ENCODE measurements at places on chromosomes 4 and X. TPM values are rescaled to one million over a fixed set of nuclear protein-coding genes. Genes with fewer than 3 reads are reported as not detected.

The SHOX gene
- not detected for total RNA-seq

The MAGEC1 gene
- not detected for total RNA-seq

The SSX2B gene
- total RNA-seq, result not detected

The NAP1L2 gene
- 1.0 TPM for total RNA-seq

The CCDC160 gene
- not detected for total RNA-seq

The CXorf38 gene
- 12.4 TPM for total RNA-seq

The TSPAN7 gene
- 5.2 TPM for total RNA-seq

The GPR50 gene
- total RNA-seq, result not detected

The SLC9B2 gene
- 22.0 TPM for total RNA-seq

The SUPT20HL1 gene
- not detected for total RNA-seq

The IL15 gene
- 3.1 TPM for total RNA-seq

The MTTP gene
- total RNA-seq, result not detected

The TLR8 gene
- not detected for total RNA-seq

The EFHC2 gene
- not detected for total RNA-seq

The CENPVL1 gene
- not detected for total RNA-seq

The ELMOD2 gene
- 20.5 TPM for total RNA-seq

- no peak for DNase-seq
Measured at GRCh38 chr4:140928880-140929279, 172.7 kb upstream of the TBC1D9 start.

- no peak for DNase-seq
Measured at GRCh38 chr4:102343964-102344519, 1.2 kb downstream of the SLC39A8 start.

DNA sequence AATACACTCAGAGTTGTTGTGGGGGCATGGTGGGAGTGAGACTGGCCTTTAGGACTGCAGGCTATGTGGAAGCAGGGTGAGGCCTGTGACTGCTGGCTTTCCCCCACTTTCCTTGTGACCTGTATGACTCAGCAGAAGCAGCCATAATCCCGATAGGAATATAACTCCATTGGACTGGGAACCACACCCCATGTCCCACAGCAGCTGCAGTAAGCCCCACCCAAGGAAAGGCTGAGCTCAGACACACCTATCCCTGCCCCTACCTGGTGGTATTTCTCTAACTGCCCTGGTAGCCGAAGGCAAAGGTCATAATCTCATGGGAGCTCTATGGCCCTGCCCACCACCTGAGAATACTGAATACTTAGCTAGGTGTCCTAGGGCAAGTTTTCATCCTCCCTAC is 169.3 kb downstream of the GC start:
- no peak for DNase-seq

DNA sequence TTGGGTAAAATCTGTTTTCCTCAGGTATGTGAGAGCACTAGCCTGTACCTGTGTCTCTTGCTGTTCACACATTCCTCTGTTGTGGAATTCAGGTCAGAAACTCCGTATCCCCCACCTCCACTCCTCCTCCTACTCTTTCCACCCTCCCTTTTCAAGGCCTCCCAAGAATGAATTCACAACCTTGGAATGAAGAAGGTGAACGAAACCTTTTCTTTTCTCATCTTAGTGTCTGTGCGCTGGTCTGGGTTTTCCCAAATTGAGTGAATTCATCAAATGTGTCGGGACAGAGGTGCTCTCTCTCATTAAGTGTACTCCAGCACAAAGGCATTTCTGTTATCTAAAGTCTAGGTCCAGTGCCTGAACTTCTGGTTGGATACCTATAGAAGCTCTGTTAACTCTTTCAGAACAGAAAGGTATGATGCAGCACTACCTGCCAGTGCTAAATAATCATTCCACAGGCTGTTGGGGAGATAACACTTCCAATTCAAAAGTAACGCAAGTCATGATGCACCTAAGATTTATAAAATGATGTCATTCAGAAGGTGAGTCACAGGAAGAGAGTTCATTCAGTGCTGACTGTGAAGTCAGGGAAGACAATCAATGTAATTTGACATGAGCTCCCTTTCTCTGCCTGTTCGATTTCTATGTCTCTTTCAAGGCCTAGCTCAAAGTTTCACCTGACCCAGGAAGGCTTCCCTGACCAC is 41.9 kb downstream of the COL4A6 start:
- peak; percentile 42 for DNase-seq

GRCh38 chrX:109310031-109310430 is 171.9 kb downstream of the GUCY2F start:
- no peak for DNase-seq

DNA sequence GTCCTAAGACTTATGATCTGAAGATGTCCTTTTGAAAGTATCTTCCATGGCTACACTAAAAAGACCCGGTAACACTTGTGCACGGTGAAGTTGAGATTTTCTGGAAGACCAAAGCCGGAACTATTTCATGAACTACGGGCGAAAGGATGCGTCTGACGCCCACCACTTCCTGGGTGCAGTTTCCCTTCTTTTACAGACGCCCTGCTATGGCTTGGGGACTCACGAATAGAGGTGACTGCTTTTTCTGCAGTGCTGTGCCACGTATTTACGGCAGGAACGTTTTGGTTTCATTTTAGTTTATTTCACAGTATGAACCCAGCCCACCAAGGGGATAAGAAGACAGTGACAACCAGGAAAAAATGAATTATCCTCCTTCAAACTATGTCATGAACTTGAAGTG is 180.4 kb downstream of the AFAP1 start:
- DNase-seq, result no peak

GRCh38 chrX:129876771-129877305 is 29.1 kb upstream of the UTP14A start:
- DNase-seq, result peak; percentile 48

DNA sequence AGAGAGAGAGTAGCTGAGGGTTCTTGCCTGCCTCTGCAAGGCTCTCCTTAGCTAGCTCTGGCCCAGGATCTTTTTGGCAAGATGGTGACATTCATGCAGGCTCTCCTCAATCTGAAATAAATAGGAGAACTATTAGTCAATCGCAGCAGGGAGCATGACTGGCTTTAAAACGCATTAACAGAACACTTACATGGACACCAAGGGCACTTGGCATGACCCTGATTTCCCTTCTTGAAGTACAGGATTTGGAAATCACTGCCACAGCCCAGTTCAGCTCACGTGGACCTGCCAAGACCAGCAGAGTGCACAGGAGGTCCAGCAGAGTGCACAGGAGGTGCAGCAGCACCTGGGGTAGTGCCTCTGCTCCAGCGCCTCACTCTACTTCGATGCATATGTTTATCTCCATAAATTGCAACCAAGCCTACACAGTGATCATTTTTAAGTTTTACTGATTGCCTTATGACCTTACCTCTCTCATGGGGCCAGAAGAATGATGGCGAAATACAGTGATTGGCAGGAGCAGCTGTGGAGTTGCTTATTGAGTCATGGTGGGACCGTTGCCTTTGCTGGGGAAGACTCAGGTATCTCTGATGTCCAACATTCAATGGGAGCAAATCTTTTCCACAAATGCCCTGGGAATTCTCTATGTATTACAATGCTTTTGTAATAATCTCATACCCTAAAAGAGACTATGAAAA is 122.4 kb downstream of the SYNPO2 start:
- no peak for DNase-seq

DNA sequence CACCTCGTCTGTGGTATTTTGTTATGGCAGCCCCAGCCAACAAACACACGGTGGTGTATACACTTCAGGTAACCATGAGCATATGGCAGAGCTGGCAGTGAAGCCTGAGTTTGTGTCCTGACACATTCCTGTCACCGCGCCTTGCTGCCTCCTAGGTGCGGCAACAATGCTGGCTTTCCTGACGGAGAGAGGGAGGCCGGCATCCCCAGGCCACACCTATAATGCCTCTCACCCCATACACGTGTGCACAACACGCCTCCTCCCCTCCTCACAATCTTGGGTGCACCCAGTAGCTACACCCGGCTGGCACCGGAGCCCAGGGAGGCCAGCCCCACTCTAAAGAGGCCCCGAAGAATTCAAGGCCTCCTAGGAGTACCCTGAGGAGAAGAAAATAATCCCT is 158.5 kb downstream of the NSUN7 start:
- DNase-seq, result no peak

DNA sequence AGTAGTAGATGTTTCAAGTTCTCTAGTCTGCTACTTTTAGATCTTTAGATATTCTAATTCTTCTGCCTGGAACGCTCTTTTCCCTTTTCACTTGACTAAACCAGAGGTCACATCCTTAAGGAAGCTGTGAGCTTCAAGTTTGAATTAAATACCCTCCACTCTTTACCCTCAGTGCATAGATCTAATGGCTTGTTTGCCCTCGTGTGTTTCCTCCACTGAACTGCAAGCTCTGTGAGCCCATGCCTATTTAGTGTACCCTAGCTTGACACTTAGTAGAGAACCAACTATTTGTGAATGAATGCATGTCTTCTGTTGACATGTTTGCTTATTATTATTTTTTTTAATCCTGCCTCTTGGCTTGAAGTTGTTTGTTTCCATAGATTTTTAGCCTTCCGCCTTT is 138.3 kb downstream of the PDE5A start:
- peak; percentile 72 for DNase-seq

GRCh38 chr4:89226665-89227574 is 80.7 kb downstream of the GPRIN3 start:
- DNase-seq, result peak; percentile 79

DNA sequence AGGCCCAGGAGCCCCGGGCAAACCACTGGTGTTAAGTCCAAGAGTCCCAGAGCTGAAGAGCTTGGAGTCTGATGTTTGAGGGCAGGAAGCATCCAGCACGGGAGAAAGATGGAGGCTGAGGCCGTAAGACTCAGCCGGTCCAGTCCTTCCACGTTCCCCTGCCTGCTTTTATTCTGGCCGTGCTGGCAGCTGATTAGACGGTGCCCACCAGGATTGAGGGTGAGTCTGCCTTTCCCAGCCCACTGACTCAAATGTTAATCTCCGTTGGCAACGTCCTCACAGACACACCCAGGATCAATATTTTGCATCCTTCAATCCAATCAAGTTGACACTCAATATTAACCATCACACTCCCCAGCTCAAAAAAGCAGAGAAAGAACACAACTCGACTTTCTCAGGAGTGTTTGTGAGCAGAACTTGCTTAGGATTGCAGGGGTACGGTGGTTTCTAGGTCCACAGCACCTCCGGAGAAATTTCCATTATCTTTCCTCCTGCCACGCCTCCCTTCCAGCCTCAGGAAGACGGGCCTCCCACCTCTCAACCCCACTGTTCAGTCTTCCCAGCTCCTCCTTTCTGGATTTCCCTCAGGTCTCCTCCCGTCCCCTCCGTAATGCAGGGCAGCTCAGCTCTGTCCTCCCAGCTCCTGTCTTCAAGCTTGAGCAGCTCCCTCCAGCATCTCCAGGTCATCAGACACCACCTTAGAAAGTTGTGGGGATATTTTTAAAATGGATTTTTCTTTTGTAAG is 13.3 kb upstream of the TMEM271 start:
- no peak for DNase-seq

GRCh38 chrX:149490100-149490499 is 15.0 kb downstream of the IDS start:
- DNase-seq, result no peak

- peak; percentile 85 for DNase-seq
Measured at GRCh38 chr4:186037692-186038658, 31.0 kb upstream of the TLR3 start.

GRCh38 chrX:153603131-153603656 is 4.3 kb upstream of the CCNQ start:
- DNase-seq, result no peak

GRCh38 chrX:121221322-121221977 is 174.0 kb downstream of the GLUD2 start:
- DNase-seq, result no peak

GRCh38 chr4:153758688-153759406 is 977 bp downstream of the RNF175 start:
- DNase-seq, result no peak

GRCh38 chr4:7658341-7659204 is 223.8 kb upstream of the PSAPL1 start:
- no peak for DNase-seq

DNA sequence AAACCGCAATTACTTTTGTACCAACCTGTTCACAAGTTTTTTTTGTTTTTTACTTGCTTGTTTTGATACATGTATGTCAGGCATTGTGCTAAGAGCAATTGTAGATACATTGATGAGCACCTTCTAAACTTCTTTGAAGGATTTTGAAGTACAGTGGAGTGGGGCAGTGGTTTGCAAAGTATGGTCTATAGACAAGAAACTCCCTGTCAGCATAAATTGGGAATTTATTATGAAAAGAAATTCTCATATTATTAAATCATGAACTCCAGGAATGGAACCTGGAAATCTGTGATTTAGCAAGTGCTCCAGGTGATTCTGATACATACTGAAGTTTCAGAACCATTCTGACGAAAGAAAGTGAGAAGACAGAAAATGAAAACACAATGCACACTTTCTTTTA is 733.4 kb downstream of the C4orf33 start:
- no peak for DNase-seq

DNA sequence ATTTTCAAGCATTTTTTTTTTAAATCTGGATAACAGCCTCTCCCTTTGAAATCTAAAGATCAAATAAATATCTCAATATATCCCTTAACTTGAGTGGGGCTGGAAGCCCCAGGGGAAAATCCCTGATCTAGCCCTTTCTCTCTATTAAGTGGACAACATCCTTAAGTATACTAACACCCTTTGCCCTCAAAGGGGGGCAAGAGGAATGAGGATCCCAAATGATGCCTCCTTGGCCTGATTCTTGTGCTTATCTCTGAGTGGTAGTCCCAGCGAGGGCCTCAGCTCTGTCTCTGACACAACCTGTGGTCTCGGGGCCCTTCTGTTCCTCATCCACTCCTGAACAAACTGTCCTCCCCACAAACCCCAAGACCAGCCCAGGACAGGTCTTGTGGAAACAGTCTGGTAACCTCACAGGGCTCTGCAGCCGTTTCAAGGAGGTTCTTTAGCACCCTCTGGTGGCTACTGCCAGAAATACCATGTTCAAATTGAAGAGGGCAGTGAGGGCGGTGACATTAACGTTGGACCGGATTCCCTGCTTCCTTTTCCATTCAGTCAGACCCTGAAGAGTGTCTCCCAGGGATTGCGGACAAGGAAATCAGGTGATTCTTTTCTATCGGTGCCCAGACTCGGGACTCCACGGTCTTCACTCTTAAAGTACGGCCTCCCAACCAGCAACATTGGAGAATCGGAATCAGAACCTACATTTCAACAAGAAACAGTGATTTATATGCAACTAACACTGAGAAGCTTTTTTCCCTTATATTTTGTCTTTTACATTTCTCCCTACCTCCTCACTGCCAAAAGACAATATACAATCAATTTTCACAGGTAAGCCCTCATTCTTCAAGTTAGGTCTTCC is 13.0 kb downstream of the CXCL13 start:
- DNase-seq, result peak; percentile 75

DNA sequence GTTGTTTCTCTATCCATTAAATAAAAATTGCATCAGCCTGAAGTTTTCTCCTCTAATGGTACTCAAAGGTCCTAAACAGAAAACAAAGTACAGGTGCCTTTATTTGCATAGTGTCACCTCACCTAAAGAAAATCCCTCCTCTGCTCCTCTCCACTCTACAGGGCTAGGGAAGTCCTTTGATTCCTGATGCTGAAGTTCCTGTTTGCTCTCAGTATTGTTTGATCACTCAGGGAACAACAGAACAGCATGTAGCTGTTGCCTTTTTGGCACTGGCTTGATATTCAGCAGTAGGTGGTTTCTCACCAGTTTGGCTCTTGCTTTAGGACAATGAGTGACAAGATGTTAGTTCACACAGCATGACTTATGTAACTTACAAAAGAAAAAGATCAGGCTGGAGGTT is 156.2 kb upstream of the SLC7A11 start:
- DNase-seq, result peak; percentile 54

Data from endothelial cell of umbilical vein (primary cell).